AG10803 (cell line): ENCODE measurements at places on chromosomes 6 and 20.

DNA sequence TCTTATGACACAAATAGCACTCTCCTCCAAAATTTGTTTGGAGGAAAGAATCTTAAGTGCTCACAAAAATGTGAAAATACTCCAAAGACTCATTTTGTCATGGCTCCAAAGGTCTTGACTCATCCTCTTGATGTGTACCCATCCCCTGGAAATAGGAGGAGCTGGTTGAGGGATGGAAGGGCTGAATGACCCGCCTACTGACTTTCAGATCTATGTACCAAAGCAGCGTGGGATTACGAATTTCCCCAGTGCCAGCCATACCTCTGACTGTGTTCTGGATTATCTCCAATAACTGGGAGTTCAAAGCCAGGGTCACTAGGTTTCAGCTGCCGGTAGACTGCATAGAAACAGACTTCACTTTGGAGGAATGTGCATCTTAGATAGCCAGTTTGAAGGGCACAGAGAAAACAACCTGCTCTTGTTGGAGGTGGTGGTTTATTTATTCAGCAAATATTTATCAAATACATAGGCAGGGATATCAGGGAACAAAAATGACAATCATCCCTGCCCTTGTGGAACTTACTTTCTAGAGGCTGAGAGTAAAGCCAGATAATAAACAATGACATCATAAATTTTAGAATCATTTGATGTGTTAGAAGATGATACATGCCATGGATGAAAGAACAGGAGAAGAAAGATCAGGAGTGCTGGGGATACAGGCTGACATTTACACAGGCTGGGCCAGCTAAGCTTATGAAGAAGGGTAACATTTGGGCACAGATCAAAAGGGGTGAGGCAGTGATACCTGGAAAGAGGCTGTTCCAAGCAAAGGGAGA is 246.6 kb downstream of the TBXT start:
- no peak for DNase-seq

- DNase-seq, result no peak
These were observed 3.4 kb downstream of the CALHM4 start for GRCh38 chr6:116556814-116557415.

DNA sequence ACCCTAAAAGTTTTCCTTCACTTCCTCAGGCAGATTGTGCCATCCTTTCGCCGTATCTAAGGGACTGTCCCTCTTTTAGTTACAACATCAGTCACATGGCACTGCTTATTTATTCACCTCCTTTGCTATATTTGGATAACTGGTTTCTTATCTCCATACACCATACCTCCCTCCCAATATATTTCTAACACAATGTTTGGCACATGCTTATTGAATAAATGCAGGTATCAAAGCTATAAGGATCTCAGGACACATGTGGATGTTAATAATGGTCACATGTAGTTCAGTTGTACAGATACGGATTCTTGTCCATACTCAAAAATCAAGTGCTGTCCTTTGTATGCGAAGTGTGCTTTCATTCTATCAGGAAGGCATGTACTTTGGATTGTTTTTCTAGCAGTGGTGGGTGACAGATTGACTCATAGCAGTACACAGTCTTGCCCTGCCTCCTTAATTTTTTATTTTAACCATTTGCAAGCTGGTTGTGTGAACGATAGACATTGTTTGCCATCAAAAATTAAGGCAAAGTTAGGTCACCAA is 407.1 kb upstream of the RUNX2 start:
- no peak for DNase-seq

GRCh38 chr6:128097009-128097408 is 196.2 kb upstream of the THEMIS start:
- DNase-seq, result no peak

DNA sequence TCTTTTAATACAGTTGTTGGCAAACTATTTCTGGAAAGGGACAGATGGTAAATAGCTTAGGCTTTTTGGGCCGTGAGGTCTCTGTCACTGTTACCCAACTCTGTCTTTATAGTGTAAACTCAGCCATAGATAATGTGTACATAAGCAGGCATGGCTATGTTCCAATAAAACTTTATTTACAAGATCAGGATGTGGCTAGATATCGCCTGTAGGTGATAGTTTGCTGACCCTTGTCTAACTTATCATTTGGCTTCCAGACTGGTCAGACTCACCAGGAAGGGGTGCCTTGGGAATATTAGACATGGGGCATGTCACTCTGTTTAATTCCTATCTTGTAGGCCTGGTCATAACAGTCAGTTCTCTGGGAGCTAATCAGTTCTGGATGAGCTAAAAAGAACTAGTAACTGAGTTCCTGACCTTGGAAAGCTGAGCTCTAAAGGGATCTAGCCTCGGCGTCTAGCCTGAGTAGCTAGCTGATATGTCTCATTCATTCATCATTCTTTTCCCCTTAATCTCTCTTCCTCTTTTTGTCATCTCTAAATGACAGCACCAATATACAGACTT is 163.6 kb downstream of the SLC16A10 start:
- DNase-seq, result no peak

GRCh38 chr20:19338380-19338779 is 125.9 kb downstream of the SLC24A3 start:
- DNase-seq, result no peak

DNA sequence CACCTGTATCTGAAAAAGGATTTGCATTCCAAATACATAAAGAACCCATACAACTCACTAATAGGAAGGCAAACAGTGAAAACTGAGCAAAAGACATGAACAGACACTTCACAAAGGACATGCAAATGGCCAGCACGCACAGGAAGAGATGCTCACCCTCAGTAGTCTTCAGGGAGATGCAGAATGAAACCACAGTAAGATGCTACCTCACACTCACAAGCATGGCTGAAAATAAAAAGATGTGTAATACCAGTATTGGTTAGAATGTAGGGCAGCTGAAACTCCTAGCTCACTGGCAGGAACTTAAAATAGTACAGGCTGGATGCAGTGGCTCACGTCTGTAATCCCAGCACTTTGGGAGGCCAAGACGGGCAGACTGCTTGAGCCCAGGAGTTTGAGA is 64.6 kb downstream of the SNX5 start:
- DNase-seq, result no peak
